ENCODE measurements at places on chromosomes 6 and 20.

- no peak overlapping the region for H3K4me3 ChIP-seq
- peaks cover 17% of the 10 kb centered on the region for H3K27me3 ChIP-seq
- H3K36me3 ChIP-seq: peaks cover 17% of the 10 kb centered on the region
- peaks cover 37% of the 10 kb centered on the region for H3K4me1 ChIP-seq
- no peak for DNase-seq
Observed at GRCh38 chr20:62879275-62880146, 17.9 kb upstream of the TCFL5 start.

DNA sequence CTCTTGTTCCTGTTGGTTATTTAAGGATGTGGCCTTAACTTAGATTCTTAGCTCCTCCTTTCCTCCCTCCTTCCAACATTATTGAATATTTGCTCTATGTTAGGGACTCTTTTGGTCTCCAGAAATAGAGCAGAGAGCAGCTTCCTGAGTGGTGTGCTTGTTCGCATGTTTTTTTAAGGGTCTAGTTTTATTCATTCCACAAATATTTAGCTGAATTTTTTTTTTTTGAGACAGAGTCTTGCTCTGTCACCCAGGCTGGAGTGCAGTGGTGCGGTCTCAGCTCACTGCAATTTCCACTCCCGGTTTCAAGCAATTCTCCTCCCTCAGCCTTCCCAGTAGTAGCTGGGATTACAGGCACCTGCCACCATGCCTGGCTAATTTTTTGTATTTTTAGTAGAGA lies 169.2 kb downstream of the ZFAND3 start:
- no peak overlapping the region for H3K4me3 ChIP-seq
- H3K4me1 ChIP-seq: no peaks in the 10 kb centered on the region
- no peaks in the 10 kb centered on the region for H3K36me3 ChIP-seq
- H3K27ac ChIP-seq: no peak overlapping the region
- no peak for DNase-seq

DNA sequence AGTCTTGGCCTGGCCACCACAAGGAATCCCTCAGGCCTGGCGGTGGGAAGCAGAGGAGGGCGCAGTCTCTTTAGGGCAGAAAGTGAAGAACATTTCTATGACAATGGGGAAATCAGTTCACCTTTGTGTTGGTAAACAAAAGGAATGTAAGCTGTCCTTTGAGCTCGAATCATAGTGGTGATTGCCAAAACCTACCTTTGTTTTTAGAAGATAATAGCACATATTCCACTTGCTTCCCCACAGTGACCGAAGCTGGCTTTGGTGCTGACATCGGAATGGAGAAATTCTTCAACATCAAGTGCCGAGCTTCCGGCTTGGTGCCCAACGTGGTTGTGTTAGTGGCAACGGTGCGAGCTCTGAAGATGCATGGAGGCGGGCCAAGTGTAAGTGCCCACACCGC lies 144.1 kb downstream of the MTHFD1L start:
- H3K27me3 ChIP-seq: no peaks in the 10 kb centered on the region
- peaks cover 9% of the 10 kb centered on the region for H3K36me3 ChIP-seq
- H3K4me3 ChIP-seq: no peak overlapping the region
- H3K4me1 ChIP-seq: peaks cover 6% of the 10 kb centered on the region
- no peak overlapping the region for H3K27ac ChIP-seq

DNA sequence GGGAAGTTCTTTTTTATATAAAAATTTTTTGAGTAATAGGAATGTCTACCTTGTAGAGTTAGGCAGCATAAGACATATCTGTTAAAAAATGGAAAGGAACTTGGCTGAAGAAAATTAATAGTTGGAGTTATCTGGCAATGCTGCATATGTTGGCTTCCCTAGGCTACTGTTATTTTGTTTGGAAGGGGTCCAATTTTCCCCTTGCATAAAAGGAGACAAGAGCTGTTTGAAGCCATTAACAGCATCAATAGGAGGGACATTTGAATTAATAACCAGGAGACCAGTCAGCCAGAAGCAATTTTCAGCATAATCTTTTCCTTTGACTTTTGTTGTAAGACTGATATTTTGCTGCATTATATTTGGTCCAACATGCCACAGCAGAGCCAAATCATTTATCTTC lies 80.9 kb upstream of the TAB2 start:
- H3K4me1 ChIP-seq: peaks cover 23% of the 10 kb centered on the region
- H3K36me3 ChIP-seq: no peaks in the 10 kb centered on the region
- no peak overlapping the region for H3K4me3 ChIP-seq
- no peak overlapping the region for H3K27ac ChIP-seq

DNA sequence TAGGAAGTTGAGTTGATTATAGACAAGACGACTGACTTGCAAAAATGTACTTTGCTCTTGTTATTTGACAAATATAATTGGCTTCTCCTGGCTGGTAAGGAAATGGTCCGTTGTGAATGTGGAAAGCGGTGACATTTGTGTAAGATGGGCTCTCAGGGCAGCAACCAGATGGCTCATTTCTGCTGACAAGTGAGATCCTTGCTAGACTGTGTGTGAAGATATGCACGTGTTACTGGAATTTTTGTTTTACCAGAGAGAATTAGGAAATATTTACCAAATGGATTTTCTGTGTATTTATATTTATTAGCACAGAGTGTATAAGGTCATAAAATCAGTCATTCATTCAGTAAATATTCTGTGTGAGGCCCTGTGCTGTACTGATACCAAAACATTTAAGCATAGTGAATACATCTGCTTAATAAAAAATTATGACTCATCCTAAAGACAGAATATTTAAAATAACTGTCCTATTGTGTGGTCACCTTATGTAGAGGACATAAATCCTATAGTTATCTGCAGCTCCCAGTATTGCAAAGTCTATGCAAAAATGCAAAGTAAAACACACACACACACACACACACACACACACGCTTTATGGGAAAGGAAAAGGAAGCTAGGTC lies 109.9 kb upstream of the ASF1A start:
- no peak overlapping the region for H3K27ac ChIP-seq
- no peaks in the 10 kb centered on the region for H3K27me3 ChIP-seq
- no peak overlapping the region for H3K4me3 ChIP-seq
- no peaks in the 10 kb centered on the region for H3K36me3 ChIP-seq

DNA sequence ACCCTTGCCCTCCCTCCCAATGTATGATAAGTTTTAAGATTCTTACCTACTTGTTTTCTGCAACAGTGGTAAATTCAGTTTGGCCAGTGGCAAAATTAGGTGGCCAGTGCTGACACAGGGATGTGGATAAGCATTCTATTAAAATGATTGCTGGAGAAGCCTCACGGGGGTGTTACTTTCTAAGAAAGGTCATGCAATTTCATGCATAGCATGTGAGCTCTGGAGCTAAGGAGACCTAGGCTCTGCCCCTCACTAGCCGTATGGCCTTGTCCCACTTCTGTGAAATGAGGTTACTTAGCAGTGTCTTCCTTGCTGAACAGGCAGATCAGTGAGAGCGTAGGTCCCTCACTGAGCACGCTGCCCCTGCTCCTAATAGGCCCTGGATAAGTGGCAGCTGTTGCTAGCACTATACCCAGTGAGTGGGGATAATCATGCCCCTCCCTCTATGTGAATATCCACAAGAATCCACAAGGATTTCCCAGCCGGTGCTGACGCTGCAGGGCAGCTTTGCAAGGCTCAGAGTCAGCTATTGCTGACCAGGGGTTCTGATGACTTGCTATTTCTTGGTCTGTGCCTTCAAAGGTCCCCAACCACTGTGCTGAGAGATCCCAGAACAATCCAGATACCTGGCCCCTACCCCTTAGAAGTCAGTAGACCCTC lies 86.5 kb upstream of the MRPS10 start:
- no peaks in the 10 kb centered on the region for H3K4me1 ChIP-seq
- no peak for DNase-seq
- no peaks in the 10 kb centered on the region for H3K27me3 ChIP-seq
- H3K4me3 ChIP-seq: no peak overlapping the region
- H3K27ac ChIP-seq: no peak overlapping the region

Measured in thymus (tissue), 14 donors.